ENCODE measurements at places on chromosomes 5 and 9. TPM values are rescaled to one million over a fixed set of nuclear protein-coding genes. Genes with fewer than 3 reads are reported as not detected.

The PCDHGA10 gene
- total RNA-seq, result 21.4 TPM

The GFI1B gene
- total RNA-seq, result 0.09 TPM

The MRPS27 gene
- total RNA-seq, result 56.3 TPM

The PPIC gene
- total RNA-seq, result 4.7 TPM

DNA sequence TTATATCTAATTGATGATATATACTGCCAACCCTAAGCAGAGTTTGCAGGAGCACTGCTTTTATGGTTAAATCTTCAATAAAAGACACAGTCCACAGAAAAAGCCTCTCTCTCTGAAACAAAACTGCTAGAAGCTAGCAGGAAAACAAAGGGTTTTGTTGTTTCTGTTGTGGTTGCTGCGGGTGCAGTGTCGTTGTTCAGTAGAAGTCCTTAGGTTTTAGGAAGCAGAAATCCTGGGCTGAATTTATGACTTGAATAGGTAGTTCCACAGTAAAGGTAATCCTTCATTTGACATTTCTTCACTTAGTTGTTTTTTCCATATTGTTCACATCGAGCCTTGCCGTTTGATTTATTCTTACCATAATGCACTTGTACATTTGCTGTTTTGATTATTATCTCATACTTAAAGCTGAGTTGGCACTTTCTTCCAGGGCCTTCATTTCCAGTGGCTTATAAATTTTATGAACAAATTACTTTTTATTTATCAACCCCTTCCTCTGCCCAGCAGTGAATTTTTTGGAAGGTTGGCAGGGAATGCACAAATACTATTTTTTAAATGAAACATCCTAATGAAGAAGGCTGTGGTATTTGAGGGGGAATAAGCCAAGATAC lies 209.6 kb upstream of the SLC30A5 start:
- no peak for DNase-seq

DNA sequence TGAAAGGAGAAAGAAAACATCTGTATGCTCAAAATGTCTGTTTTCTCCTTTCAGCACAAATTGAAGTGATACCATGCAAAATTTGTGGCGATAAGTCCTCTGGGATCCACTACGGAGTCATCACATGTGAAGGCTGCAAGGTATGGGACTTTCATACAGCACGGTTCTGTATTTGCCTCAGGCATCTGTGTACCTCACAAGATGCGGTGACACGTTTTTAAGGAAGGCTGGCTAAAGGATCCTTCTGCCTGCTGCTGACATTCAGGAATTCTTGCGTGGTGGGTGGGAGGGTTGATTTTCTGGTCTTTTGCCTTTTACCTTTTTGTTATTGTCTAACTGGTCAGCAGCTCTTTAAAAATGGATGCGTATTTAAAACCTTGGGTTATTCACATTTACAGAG lies 133.1 kb downstream of the RORB start:
- DNase-seq, result no peak

DNA sequence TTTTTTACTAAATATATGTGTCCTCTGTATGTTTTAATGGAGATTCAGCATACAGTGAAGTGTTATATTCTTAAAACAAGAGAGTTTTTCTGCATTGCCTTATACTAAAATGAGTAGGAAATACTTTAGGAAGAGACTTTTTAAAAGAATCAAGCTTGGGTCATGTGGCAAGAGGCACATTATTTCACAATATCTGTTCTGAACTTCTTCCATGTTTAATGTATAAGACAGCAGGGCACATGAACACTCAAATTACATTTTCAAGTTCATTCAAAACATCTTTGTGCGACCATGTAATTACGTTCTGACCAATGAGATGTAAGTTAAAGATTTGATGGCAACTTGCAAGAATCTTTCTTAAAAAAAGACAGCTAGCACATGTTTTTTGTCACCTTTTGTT lies 1055.9 kb downstream of the NR2F1-AS1 start:
- no peak for DNase-seq

DNA sequence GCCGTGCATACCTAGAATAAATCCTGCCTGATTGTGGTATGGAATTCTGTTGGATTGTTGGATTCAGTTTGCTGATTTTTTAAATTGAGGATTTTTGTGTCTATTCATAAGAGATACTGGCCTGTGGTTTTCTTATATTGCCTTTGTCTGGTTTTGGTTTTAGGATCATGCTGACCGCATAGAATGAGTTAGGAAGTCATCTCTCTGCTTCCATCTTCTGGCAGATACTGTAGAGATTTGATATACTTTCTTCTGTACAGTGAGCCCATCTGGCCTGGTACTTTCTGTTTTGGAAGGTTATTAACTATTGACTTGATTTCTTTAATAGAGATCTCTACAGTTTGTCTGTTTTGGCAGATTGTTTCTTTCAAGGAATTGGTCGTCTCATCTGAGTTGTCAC lies 14.7 kb downstream of the CEP72 start:
- no peak for DNase-seq

DNA sequence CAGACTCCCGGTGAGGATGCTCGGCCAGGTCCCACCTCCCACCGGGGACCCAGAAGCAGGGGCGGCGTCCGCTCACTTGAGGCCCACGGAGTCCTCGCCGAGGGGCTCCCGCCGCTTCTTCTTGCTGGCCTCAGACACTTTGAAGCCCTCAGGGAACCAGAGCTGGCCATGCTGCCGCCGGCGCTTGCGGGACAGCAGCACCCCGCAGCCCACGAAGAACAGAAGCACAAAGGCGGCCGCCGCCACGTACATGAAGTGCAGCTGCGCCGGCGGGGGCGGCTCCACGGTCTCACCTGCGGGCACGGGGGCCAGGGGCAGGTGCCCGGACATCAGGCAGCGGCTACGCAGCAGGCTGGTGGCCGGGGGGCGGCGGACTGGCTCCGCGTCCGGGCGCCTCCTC lies 19.4 kb upstream of the SEC16A start:
- no peak for DNase-seq
